Tibial nerve (tissue), 4 donors: ENCODE measurements at places on chromosomes 5 and 9.

DNA sequence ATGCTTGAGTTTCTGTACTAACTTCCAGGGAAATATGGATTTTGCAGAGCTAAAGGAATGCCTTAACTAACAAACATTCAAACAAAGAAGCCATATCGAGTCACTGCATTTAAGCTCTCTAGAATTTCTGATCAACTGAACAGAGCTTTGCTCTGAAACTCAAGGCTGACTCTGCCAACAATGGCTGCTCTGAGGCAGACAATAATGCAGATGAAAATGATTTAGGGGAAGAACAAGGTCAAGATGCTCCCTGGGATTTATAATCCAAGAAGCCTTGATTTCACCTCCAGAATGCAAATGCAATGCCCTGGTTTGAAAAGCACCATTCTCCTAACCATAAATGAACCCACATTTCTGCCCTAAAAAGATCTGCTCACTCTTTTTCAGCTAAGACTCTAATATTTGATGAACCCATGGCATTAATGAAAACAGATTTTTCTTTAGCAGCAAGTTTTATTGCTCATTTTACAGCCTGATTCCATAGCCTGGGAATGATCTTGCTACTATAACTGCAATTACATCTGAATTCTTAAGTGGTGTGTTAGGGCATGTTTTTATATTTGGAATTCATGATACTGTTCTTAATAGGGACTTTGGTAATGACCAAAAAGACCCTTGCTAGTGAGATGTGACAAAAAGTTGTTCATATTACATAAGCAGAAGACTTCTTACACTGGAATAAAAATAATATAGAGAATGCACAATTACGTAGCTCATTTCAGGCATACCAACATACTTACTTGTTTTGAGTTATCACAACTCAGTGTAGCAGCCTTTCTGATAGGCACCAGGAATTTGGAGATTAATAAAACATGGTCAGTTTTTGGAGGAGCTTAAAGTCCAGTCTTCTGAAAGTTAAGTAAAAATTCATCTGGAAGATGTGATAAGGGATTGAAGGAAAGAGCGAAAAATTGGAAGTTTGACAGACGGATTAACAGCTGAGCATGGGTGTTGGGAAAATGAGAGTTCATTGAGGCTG, 169.4 kb downstream of the TRPM3 start:
- H3K36me3 ChIP-seq = no peaks in the 10 kb centered on the region
- H3K27me3 ChIP-seq = no peaks in the 10 kb centered on the region
- no peak for DNase-seq
- no peaks in the 10 kb centered on the region for H3K4me1 ChIP-seq

GRCh38 chr9:107827304-107827703, 337.7 kb upstream of the KLF4 start:
- no peak overlapping the region for H3K4me3 ChIP-seq
- H3K4me1 ChIP-seq = no peaks in the 10 kb centered on the region
- no peak for DNase-seq
- H3K27ac ChIP-seq = no peak overlapping the region
- no peaks in the 10 kb centered on the region for H3K36me3 ChIP-seq

GRCh38 chr9:100505564-100506159, 32.7 kb downstream of the TMEFF1 start:
- no peaks in the 10 kb centered on the region for H3K36me3 ChIP-seq
- no peaks in the 10 kb centered on the region for H3K4me1 ChIP-seq
- no peak overlapping the region for H3K4me3 ChIP-seq
- H3K27me3 ChIP-seq = no peaks in the 10 kb centered on the region
- DNase-seq = peak; percentile 33

- peak overlapping the region; percentile 11 for H3K27ac ChIP-seq
- H3K27me3 ChIP-seq = no peaks in the 10 kb centered on the region
- no peaks in the 10 kb centered on the region for H3K4me1 ChIP-seq
- H3K36me3 ChIP-seq = no peaks in the 10 kb centered on the region
Measured at GRCh38 chr9:8961186-8961851, 1161.7 kb upstream of the DMAC1 start.

- no peaks in the 10 kb centered on the region for H3K4me1 ChIP-seq
- no peaks in the 10 kb centered on the region for H3K27me3 ChIP-seq
- no peak overlapping the region for H3K27ac ChIP-seq
- H3K36me3 ChIP-seq = no peaks in the 10 kb centered on the region
- DNase-seq = no peak
Measured at GRCh38 chr9:89538871-89539270, 41.0 kb upstream of the SEMA4D start.

- no peaks in the 10 kb centered on the region for H3K27me3 ChIP-seq
- H3K4me1 ChIP-seq = no peaks in the 10 kb centered on the region
- no peak for DNase-seq
- H3K27ac ChIP-seq = no peak overlapping the region
- no peak overlapping the region for H3K4me3 ChIP-seq
Measured at GRCh38 chr5:2688586-2688985, 62.9 kb downstream of the IRX2 start.

DNA sequence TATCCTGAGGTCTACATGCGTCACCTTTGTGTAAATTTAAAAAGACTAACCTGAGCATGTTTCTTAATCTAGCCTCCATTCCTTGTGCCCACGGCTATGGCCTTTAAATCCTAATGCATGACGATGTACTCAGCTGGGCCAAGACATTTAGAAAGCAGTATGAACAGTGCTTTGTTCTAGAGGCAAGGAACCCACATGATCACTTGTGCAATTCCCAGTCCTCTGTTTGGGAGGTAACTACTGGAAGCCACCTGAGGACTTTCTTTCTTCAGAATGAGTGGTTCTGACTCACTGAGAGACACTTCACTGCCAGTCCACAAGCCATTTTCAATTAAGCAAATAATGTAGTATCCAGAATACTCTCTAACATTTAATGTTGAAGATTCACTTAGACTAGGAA, 181.3 kb downstream of the RAB3C start:
- H3K27ac ChIP-seq = no peak overlapping the region
- no peaks in the 10 kb centered on the region for H3K36me3 ChIP-seq
- no peak for DNase-seq
- H3K4me1 ChIP-seq = no peaks in the 10 kb centered on the region
